Epithelial cell of proximal tubule (primary cell): ENCODE measurements at places on chromosomes 6 and 20. TPM values are rescaled to one million over a fixed set of nuclear protein-coding genes. Genes with fewer than 3 reads are reported as not detected.

GJA10 gene
- total RNA-seq = not detected in 2 replicates

MAK gene
- 0.12 TPM in 1 of 2 replicates, not detected in the other for total RNA-seq

FAM210B gene
- 27.1 and 27.2 TPM in 2 replicates for total RNA-seq

TRIM10 gene
- not detected in 2 replicates for total RNA-seq

LY6G6C gene
- total RNA-seq = not detected in 2 replicates

VPS16 gene
- 18.1 and 19.2 TPM in 2 replicates for total RNA-seq

SMOC2 gene
- total RNA-seq = 0.35 TPM in 1 of 2 replicates, not detected in the other

THEMIS gene
- total RNA-seq = not detected in 2 replicates

RAB22A gene
- 8.3 and 10.6 TPM in 2 replicates for total RNA-seq

TMEM74B gene
- total RNA-seq = 1.2 TPM in 1 of 2 replicates, not detected in the other

SLPI gene
- total RNA-seq = 20.5 and 68.1 TPM in 2 replicates
